ENCODE measurements at places on chromosomes 13 and 19. TPM values are rescaled to one million over a fixed set of nuclear protein-coding genes. Genes with fewer than 3 reads are reported as not detected.

DNA sequence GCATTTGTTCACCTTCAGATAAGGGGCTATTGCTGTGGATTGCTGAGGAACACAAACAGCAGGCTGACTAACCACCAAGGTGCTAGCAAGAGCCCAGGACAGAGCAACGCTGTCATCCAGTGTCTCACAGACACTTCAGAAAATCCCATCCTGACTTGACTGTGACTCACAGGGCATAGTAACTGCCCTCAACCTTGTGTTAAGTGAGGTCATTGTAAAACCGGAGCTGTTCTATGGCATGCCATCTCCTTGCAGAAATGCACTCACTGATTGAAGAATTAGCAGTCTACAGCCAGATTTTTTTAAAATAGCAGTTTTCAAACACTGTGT lies 51.1 kb downstream of the TNFRSF19 start:
- DNase-seq, result no peak

DNA sequence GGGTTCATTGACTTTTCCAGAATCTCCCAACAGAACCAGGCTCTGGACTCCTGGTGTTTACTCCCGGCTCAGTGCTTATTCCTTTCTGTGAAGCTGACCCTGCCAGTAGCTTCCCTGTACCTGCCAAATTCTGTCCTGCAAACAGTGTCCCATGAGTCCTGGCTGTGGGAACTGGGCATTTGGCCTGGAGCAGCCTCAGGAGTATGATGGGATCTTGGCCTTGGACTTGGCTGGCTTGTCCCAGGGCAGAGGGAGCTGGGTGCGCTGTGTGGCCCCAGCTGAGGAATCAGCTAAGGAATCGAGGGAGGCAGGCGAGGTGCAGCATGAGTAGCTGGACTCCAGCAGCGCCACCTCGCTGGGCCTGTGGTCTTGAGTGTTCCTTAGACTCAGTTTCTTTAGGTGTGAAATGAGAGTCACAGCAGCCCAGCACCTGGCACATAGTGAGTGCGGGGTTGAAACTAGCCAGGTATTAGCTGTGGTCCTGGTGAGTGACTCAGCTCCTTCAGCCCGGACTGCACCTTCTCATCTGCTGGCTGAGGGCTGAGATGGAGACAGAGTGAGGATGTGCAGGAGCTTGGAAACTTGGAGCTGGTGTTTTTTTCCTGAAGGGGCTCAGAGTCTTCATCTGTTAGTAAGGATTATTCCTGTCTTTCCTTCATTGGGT lies 10.4 kb downstream of the CLASRP start:
- no peak for DNase-seq

DNA sequence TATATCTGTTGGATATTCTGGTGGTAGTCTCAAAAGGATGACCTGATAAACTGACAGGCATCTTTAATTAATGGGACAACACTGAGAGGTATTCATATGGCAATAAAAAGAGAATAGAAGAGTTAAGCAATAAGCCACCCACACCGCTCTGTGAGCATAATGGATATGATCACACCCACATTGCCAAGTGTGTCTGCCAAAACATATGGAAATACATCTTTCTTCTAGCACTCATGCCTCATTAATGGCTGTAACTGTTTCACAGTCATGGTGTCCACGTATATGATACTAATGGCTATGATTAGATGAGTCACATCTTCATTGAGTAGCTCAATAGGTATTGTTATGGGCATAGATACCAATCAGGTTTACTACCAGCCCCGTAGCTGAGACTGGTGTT lies 13.1 kb downstream of the IGFL3 start:
- DNase-seq, result no peak

GRCh38 chr13:32984857-32985626 lies 31.2 kb upstream of the KL start:
- DNase-seq, result peak; percentile 52

- DNase-seq, result peak; percentile 59
Measured at GRCh38 chr13:49499889-49500660, 4.3 kb downstream of the PHF11 start.

DNA sequence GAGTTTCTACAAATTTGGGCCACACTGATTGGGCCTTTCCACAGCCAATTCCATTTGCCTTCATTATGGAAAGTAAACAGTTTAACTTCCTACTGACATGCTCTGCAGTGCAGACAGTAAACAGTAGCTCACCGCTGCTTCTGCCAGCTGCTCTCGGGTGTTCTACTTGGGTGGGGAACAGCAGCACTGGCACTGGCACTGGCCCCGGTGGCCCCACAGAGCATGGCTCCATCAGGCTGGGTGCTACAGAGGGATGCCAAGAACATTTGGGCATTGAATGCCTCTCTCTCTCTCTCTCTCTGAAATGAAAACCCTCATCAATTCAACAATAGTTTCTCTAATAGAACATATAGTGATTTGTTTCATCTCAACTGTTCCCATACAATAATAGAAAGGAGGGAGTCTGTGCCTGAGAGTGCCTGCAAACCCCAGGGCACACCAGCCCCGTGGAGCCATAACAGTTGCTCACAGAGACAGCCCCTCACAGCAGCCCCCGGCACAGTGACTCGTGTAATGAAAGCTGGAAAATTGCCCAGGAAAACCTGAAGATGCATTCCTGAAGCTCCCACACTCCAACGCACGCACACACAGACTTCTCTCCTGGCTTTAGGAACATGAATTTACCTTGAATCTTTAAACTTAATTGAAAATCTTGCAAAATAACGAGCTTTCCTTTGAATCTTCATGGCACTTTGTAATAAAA lies 38.2 kb upstream of the GJB6 start:
- DNase-seq, result peak; percentile 17

DNA sequence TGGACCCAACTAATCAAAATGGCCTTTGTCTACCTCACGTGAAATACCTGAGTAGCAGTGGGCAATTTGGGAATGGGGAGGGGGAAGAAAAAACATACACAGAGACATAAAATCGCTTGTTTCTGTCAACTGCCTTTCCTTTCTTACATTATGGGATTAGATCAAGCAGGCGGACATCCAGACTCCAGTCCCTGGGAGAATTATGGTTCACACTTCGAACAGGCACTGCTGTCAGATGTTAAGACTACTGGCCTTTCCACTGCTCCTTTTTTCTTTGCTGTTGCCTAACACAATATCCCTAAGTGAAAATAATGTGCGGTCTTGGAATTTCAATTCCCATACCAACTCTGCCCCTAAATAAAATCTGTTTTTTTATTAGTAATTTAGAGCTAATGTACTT lies 1719.7 kb upstream of the SLC10A2 start:
- DNase-seq, result no peak

DNA sequence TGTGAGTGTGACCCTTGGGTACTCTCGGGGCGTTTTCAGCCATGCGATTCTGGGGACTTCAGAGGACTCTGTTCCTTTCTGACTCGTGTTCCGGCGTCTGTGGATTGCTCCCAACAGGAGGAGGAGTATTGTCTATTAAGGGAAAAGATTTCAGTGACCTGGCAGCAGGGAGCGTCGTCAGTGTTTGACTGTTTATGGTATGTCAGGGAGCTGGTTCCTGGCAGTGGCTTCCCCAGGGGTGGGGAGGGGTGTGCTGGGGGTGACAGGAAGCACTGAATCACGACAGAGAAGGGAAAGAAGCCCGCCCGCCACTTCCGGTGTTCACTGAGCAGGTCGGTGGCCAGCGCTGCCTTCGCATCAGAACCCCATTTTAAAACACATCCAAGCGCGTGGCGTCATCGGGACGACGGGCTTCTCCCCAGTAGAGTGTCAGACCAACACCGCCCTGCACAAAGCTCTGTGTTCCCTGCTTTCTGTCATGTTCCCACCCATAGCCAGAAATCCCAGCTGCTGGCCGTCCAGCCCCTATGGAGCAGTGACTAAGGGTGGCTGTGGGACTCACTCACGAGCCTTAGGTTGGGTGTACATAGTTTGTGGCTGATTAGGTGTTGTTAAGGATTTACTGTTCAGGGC lies 33.8 kb downstream of the COL4A2 start:
- DNase-seq, result peak; percentile 48

The TRPC4 gene
- total RNA-seq, result 1.3 TPM

The RNF113B gene
- total RNA-seq, result not detected

The METTL21C gene
- not detected for total RNA-seq

All from H4 (cell line).